Stimulated activated CD4-positive, alpha-beta T cell treated with anti-CD3 and anti-CD28 coated beads, Interleukin-12 subunit alpha, Interleukin-12 subunit beta, amount 100 ng/mL, for 4 hours (primary cell): ENCODE measurements at places on chromosomes 7 and 10.
A peak's percentile ranks its signal among the peaks of the same experiment; 100 is the strongest.

GRCh38 chr7:42471573-42472174 is 234.7 kb upstream of the GLI3 start:
- DNase-seq: no peak

- no peak for DNase-seq
Observed at GRCh38 chr10:73459683-73460314, 26.4 kb upstream of the MSS51 start.

GRCh38 chr10:44292390-44293002 is 92.4 kb downstream of the CXCL12 start:
- DNase-seq: no peak

- DNase-seq: no peak
Observed at GRCh38 chr10:8302565-8302964, 248.1 kb downstream of the GATA3 start.

GRCh38 chr10:18699849-18700840 is 40.9 kb downstream of the ARL5B start:
- DNase-seq: no peak

- DNase-seq: no peak
Observed at GRCh38 chr7:127396184-127396583, 3.7 kb upstream of the ZNF800 start.

- DNase-seq: no peak
Observed at GRCh38 chr7:117087639-117088396, 134.5 kb downstream of the ST7 start.

DNA sequence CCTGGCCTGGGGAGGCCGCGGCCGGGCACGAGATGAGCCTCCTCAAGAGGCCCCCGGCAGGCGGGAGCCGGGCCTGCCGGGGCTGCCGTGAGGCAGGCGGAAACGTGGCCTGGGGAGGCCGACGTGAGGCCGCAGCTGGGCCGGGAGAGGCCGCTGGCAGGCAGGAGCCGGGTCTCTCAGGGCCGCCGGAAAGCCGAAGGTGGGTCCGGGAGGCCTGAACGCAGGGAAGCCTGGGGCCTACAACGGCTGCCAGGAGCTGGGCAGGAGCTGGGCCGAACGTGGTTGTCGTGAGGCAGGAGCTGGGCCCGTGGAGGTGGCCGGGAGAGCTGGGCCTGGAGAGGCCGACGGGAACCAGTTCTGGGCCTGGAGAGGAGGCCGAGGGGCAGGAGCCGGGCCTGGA is 171.9 kb downstream of the TPST1 start:
- DNase-seq: no peak

DNA sequence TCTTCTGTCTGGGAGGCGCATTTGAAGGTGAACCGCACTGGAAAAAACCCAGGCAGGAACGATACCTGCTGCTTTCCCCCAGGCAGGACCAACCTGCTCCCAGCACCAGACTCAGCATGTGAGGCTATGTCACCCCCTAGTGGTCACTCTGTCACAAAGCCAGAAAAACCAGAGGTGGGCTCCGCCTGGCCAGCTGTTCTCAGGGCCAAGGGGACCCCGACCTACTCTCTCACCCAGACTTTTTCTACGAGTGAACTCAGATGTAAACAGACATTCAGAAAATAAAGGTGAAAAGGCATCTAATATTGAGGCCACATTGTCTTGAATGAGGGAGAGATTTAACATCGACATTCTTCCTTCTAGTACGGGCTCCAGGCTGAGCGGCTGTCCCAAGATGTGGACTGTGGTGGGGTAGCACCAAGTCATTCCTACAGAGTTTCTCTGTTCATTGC is 117.3 kb downstream of the PRKAG2 start:
- DNase-seq: peak; percentile 44

DNA sequence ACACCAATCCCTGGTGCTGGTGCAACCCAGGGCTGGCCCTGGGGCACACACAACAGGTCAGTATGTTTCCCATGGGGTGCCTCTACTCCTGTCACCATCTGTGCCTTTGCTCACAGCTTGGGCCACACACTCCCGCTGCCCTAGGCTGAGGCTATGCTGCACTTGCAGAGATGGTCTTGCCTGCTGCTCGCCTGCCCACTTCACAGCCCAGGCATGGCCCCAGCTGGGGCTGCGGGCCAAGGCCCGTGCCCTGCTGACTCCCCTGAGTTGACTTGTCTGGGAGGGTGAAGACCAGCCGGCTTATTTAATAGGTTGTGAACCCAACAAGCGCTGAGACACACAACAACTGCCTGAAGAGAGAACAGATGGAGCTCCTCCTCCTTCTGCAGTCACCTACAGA is 184.1 kb downstream of the ZNF33B start:
- DNase-seq: no peak

GRCh38 chr10:101096378-101096777 is 34.6 kb downstream of the KAZALD1 start:
- DNase-seq: no peak

DNA sequence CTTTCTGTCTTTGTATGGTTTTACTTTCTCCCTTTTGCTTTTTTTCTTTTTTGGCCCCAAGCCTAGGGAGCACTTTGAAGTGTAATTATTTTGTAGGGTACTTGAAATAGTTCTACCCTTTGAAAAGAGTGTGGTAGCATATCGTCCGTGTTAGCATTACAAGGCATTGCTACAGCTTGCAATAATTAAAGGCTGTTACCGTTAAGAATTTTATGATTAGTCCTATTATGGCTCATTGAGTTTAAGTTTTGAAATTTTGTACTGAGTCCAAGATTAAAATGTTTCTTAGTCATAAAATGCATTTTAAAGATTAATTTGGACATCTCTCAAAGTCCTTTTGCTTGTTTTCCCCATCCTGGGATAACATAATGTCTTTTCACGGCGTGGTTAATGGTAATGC is 490.0 kb upstream of the LRRN3 start:
- DNase-seq: no peak

DNA sequence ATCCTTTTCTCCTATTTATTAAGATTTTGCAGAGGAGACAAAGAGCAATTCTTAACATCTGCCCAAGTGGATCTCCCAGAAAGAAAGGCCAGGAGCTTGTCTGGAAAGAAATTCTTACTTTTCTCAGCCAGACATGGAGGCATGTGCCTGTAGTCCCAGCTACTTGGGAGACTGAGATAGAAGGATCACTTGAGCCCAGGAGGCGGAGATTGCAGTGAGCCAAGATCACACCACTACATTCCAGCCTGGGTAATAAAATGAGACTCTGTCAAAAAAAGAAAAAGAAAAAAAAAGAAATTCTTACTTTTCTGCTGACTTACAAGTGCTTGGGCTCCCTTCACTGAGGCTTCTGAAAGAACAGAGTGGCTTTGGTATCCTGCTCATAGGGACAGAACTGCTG is 2.4 kb upstream of the CYP3A43 start:
- no peak for DNase-seq

- no peak for DNase-seq
Observed at GRCh38 chr7:38682606-38683005, 51.4 kb upstream of the AMPH start.

DNA sequence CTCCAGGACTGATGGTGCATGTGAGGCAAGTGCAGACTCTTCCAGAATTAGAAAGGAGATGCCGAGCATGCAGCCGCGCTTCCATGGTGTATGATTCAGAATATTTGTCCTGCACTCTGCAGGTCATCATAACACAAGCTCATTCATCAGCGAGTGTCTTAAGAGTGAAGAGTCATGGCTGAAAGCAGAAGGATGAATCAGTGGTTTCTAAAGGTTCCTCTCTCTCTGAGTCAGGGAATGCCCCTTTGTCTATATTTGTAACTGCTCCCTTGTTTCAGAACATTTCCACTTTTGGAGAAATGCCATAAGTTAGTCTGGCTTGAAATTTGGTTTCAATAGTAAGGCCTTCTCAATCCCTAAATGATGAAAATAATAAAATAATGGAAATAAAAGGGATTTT is 52.3 kb downstream of the HECW1 start:
- no peak for DNase-seq

- no peak for DNase-seq
Observed at GRCh38 chr7:88184848-88185304, 35.0 kb downstream of the SRI start.

- DNase-seq: no peak
Observed at GRCh38 chr7:157675427-157675927, 338.7 kb downstream of the DNAJB6 start.

DNA sequence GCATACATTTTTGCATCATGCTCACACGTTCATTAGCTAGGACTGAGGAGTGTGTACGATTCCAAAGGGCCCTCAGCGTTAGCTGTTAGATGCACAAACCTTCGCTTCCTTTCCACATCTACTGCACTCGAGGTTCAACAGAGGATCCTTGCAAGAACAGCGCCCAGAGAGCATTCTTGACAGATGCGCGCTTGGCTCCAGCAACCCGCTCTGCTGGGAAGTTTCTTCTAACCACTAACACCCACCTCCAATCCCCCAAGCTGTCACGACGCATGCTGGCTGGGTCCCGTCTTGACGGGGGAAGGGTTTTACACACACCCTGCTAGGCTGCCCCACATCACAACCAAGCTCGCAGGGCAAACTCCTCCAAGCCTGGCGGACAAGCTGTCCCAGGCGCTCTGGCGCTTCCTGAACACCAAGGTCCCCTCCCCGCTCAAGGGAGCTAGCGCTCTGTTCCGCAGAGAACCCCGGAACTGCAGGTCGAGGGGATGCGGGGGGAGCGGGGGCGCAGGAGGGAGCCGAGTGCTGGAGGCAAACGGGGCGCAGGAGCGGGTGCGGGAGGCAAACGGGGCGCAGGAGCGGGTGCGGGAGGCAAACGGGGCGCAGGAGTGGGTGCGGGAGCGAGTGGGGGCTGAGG is 653 bp upstream of the ADRB1 start:
- DNase-seq: no peak
